ENCODE measurements at places on chromosomes 13 and 19. TPM values are rescaled to one million over a fixed set of nuclear protein-coding genes. Genes with fewer than 3 reads are reported as not detected.

DNA sequence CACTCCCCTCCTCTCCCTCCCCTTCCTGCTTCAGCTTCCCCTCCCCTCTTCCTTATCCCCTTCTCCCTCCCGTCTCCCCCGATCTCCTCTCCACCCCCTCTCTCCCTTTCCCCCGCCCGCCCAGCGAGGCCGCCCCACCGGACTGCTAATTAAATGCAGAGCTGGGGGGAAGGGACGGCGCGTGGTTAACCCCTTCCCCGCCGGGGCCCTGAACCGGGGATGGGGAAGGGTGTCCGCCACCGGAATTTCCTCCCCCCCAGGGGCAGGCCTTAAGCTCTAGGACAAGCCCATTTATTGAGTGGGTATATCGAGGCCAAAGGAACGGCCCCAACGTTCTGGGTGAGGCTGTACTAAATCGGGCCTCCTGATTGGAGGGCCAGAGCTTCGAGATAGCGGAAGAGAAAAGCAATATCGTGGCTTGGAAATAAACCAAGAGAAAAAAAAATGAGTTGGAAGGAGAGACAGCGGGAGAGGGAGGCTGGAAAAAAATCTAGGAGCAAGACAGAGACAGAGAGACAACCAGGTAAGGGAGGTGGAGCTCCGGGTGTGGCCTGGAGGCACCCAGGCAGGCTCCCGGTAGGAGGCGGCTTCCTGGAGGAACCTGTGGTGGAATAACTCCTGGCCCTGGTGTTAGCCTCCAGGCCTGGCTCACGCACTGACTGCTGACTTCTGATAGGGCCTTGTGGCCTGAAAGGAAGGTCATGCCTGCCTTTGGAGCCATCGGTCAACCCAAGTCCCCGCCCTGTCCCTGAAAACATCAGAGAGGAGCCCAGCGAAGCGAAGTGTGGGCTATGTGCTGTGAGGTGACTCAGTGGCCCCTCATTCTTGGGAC, 11.6 kb upstream of the JUND start:
- DNase-seq, result no peak

DNA sequence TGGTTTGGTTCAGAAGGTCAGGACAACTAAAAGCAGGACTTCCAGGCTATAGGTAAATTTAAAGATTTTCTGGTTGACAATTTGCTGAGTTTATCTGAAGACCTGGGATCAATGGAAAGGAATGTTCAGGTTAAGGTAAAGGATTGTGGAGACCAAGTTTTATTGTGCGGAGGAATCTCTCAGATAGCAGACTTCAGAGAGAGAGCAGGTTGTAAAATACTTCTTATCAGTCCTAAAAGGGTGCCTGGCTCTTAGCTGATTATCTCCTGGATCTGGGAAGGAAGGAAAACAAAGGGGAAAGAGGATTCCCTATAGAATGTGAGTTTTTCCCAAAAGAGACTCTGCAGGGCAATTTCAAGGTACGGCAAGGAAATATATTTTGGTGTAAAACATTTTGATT, 851.5 kb downstream of the DACH1 start:
- no peak for DNase-seq

- peak; percentile 76 for DNase-seq
Observed at GRCh38 chr19:54462655-54463530, 685 bp downstream of the LENG9 start.

The LHB gene
- total RNA-seq, result 0.89 TPM

The CPB2 gene
- not detected for total RNA-seq

- DNase-seq, result no peak
Observed at GRCh38 chr13:76286178-76286577, 600.0 kb downstream of the KCTD12 start.

- no peak for DNase-seq
Observed at GRCh38 chr19:29404951-29405727, 120.7 kb upstream of the VSTM2B start.

DNA sequence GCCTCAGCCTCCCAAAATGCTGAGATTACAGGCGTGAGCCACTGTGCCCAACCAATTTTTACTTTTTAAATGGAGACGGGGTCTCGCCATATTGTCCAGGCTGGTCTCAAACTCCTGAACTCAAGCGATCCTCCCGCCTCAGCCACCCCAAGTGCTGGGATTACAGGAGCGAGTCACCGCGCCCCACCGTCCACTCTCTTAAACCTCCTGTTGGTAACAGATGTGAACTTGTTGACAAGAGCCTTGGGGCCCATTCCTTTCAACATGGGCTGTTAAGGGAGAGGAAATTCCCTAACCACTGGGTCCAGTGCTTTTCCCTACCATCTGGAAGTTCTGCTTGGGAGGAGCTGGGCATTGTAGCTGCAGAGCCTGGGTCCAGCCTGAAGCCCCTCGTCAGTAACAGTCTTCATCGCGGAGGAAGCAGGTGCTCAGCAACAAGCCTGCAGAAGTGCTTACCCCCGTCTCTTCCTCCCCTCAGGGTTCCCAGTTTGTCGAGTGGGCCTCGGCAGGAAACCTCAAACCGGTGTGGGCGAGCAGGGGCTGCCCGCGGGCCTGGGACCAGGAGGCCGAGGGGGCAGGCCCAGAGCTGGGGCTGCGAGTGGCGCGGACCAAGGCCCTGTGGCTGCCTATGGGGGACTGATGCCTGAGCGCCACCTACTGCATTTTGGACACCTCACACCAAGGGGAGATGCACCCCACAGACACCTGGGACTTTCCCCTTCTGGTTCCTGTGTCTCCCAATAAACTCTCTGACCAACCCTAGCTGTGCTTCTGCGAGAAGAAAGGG, 4.0 kb upstream of the FLT3LG start:
- no peak for DNase-seq

The PABPC3 gene
- under 0.01 TPM for total RNA-seq

- DNase-seq, result no peak
Observed at GRCh38 chr19:1816530-1817298, 4.6 kb upstream of the ATP8B3 start.

GRCh38 chr13:29577136-29578051, 18.1 kb downstream of the SLC7A1 start:
- DNase-seq, result no peak

The CCDC194 gene
- not detected for total RNA-seq

DNA sequence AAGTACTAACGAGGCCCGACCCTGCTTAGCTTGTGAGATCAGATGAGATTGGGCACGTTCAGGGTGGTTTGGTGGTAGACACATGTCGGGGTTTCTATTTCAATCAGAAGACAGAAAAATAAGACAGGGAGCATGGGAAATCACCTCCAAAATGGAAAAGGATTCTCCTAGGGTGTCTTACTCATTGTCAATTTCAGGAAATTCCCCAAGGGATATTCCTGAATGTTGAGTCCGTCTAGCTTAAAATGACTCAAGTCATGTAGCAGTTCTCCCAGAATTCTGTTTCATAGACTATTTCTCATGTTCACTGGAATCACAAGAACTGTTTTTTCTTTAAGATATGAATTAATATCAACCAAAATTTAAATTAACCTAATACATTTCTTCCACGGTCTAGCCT, 380.1 kb downstream of the EFNB2 start:
- DNase-seq, result no peak

DNA sequence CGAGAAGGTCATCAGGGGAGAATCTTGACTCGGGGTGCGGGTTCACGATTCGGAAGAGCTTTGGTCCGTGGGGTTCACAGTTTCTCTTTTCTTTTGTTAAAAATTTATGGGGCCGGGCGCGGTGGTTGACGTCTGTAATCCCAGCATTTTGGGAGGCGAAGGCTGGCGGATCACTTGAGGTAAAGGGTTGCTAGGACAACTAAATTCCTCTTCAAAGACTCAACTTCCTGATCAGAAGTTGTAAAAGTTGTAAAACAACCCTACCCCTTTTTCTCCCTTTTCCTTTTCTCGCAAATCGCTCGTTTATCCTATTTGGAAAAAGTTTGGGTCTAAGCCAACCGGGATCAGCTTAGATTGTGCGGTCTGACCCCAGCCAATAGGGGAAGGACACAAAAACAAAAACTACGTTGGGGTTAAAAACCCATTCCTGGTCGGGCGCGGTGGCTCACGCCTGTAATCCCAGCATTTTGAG, 673 bp downstream of the ZNF486 start:
- peak; percentile 40 for DNase-seq

The PRR36 gene
- not detected for total RNA-seq

GRCh38 chr13:69857183-69857821, 250.3 kb upstream of the ATXN8OS start:
- peak; percentile 16 for DNase-seq

The EDNRB gene
- 86.3 TPM for total RNA-seq

The KIR3DL2 gene
- not detected for total RNA-seq

DNA sequence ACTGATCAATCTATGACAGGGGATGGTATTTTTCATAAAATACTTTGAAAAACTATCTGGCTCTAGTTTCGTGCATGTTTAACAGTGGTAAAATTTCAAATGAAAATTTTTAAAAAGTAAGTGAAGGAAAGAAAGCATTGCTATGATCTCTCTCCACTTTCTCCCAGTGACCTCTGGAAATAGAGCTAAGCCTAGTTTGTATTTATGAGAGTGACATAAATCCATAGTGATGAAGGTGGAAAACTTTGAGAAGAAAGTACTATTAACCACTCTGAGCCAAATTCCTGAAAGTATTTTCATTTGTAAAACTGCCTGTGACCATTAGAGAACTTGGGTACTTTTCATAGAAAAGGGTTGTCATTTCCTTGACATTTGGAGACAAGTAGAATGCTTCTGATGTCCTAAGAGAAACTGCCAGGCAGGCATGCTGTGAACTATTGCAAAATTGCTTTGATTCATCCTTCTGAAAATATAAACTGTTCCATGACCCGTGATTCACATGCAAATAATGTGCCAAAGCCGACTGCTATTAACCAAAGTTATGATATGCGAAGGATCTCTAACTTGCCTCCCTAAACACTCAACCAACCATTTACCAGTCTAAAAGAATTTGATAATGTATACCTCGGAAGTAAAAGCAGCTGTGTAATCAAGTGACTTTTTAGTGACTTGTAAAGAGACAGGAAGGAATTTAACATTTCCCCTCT, 133.2 kb downstream of the VWA8 start:
- peak; percentile 71 for DNase-seq

DNA sequence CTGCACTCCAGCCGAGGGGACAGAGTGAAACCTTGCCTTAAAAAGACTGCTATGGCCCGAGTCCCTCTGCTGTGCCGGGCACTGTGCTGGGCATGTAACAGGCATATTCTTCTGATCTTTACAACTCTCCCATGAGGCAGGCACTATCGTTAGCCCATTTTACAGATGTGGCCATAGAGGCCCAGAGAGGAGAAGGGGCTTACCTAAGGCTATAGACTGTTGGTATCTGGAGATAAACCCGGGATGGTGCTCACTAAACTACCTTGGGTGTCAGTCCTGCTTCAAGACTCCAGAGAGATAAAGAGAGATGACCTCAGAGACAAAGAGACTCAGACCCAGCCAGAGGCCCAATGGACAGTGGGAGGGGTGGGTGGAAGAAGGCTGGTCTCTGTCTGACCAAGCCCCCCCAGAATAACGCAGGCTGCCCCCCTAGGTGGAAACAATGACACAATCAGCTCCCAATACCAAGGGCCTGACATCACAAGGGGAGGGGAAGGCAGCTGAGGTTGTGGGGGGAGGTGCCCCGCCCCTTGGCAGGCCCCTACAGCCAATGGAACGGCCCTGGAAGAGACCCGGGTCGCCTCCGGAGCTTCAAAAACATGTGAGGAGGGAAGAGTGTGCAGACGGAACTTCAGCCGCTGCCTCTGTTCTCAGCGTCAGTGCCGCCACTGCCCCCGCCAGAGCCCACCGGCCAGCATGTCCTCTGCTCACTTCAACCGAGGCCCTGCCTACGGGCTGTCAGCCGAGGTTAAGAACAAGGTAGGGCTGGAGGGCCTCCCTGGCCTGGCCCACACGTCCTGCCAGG, at the start of gene CNN1:
TSS of gene CNN1 (plus strand) at position 620 of the 805 bp plus-strand sequence. CDS start at position 697, 77 bp downstream.
- DNase-seq, result no peak

DNA sequence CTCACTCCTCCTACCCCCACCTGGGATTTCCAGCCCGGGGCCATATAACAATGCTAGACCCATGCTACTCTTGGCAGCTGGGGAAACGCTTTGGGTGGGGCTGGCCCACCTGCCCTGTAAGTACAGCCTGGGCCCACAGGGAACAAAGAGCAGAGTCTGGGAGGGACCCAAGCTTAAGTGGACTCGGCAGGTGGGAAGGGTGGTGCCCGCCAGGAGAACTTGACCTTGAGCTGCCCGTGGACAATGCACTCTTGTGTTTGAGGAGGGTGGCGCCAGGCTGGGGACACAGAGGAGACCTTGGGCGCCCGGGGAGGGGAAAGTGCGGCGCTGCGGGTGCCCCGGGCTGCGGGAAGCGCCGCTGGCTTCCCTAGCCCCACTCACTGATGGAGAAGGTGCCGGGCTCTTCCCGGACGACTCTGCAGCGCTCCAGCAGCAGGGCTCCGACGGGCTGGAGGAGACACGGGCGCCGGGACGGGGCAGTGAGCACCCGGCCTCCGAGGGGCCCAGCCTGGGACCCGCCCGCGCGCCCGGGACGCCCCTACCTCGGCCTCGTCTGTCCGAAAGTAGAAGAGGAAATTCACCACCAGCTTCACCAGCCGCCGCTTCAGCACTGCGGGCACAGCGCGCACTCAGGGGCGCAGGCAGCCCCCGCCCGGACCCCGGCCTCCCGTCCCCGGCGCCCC, 607 bp downstream of the PLEKHJ1 start:
- DNase-seq, result peak; percentile 25

The TTC9B gene
- total RNA-seq, result not detected

The HAUS8 gene
- 2.8 TPM for total RNA-seq

DNA sequence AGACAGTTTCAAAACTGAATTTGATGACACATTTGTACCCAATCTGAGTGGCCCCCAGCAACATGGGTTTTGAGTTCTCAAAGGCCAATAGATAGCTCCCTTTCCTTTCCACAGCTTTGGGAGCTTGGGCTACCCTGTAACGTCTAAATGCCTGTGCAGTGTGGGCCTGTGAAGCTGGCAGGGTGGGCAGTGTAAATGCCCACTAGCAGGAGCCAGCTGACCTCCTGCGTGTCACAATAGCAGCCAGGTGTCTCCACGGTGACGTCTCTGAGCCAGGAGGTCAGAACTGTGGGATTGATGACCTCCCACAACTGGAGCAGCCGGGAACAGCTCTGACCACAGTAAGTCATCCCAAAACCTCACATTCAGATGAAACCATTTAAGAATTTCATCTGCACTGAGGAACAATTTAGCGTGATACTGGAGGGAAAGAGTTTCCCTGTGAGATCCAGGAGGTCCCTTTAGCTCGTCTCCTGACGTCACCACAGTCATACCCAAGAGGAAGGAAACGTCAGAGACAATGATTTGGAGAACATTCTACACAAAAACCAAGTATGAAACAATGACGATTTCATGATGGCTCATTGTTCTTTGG, at the start of gene IPO5:
TSS of gene IPO5 (plus strand) at position 300 of the 595 bp plus-strand sequence. CDS start 23,022 bp downstream, outside the sequence.
- DNase-seq, result no peak

The ADGRE1 gene
- total RNA-seq, result not detected

The FLT1 gene
- total RNA-seq, result 15.7 TPM

DNA sequence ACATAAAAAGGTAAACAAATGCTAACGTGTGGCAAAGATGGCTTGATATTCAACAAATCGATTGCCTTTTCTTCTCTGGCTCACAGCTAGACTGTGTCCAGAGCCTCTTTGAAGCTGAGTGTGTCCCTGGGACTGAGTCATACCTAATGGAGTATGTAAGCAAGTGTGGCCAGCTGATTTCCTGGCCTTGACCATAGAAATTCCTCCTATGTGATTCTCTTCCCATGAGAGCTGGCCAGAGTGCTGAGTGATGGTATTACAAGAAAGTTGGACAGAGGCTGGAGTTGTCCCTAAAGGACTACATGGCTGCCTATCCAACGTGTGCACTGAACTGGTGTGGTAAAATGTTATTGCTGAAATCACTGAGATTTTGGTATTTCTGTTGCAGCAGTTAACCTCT, 320.1 kb upstream of the SLC10A2 start:
- no peak for DNase-seq

Measured in dermis microvascular lymphatic vessel endothelial cell (primary cell).